Hematopoietic multipotent progenitor cell treated with erythropoietin and hydrocortisone succinate and interleukin-3 and kit ligand, for 17 days (in vitro differentiated cells): ENCODE measurements at places on chromosomes 16 and 17.

DNA sequence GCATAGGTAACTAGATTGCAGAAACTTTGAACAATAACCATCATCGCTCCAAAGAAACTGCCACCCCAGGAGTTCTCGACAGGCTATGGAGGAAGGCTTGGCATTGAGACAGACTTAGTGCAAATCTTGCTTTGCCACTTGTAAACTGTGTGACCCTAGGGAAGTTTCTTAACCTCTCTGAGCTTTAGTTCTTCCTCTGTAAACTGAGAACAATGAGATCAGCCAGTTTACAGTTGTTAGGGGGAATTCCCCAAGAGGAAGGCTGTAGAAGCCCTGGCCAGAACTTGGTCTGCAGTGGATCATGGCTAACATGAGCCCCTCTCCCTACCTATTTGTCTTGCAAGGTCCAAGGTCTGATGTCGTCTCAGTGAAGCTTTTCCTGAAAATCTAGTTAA lies 78.9 kb downstream of the NT5M start:
- DNase-seq = no peak

GRCh38 chr17:34434052-34434451 lies 71.0 kb upstream of the CCL1 start:
- no peak for DNase-seq

DNA sequence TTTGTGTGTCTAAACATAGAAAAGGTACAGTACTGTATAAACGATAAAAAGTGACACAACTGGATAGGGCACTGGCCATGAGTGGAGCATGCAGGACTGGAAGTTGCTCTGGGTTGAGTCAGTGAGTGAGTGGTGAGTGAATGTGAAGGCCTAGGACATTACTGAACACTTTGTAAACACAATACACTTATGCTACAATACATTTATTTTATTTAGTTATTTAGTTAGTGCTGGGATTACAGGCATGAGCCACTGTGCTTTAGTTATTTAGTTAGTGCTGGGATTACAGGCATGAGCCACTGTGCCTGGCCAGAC lies 4.6 kb downstream of the CFAP20 start:
- DNase-seq = no peak

- no peak for DNase-seq
Measured at GRCh38 chr17:74391771-74392170, 24.5 kb downstream of the GPR142 start.

GRCh38 chr16:79089735-79090284 lies 510.7 kb downstream of the MAF start:
- no peak for DNase-seq

DNA sequence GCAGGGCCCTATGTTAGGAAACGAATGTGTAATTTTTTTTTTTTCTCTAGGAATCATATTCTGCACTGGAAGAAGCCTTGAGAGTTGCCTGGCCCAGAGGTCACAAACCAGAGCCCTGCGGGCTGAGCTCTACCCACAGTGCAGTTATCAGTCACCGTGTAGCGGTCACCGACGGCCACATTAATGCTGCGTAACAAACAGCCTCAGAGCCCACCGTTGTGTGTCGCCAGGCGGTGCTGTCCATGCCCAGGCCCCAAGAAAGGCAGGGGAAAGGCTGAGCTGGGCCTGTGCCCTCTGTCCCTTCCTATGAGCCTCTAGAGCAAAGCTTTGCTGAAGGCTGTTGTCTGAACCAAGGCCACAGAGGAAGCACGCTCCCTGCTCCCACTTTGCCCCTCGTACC lies 4.5 kb upstream of the LMF1 start:
- no peak for DNase-seq

- no peak for DNase-seq
Measured at GRCh38 chr17:50180620-50181019, 14.8 kb downstream of the SGCA start.

DNA sequence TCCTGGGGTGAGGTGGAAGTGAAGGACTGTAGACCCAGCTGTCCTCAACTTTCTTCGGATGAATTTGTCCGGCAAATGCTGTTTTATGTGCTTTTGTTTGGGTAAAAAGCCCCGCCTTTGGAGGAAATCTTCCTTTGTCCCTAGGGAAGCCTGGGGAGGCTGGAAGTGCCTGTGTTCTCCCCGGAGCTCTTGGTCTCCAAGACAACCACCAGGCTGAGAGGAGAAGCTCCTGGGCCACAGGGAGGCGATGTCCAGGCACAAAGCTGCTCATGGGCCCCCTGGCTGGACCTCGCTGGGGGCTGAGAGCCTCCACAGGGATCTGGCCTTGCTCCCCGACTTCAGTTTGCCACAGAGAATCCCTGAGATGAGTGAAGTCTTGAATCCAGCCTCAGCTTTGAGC lies 293.1 kb upstream of the N4BP1 start:
- DNase-seq = no peak

- DNase-seq = no peak
Measured at GRCh38 chr17:79261355-79262072, 186.9 kb downstream of the ENGASE start.

DNA sequence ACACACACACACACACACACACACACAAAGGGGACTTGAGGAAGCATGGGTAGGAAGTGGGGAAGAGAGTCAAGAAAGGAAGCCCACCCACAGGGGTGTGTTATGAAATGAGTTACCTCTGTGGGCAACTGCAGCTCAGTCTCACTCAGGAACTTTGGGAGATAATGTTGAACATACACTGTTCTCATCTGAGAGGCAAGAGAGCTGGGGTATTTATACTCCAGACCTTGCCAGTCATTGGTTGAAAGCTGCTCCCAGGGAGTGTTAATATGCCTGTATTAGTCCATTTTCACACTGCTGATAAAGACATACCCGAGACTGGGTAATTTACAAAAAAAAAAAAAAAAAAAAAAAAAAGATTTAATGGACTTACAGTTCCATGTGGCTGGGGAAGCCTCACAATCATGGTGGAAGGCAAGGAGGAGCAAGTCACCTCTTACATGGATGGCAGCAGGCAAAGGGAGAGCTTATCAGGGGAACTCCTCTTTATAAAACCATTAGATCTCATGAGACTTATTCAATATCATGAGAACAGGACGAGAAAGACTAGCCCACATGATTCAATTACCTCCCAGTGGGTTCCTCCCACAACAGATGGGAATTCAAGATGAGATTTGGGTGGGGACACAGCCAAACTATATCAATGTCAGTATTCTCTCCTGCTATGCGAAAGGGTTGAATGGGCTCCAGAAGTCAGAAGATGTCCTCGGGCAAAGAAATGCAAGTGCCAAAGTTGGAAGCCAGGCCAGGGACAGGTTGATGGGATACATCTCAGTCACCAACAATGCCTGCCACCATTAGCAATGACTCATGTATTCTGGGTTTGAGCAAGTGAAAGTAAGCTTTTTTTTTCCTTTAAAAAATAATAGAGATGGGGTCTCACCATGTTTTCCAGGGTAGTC lies 270.5 kb downstream of the MRTFB start:
- no peak for DNase-seq

GRCh38 chr16:5932906-5933305 lies 835.3 kb upstream of the EEF2KMT start:
- no peak for DNase-seq
